ENCODE measurements at places on chromosomes 2 and 18. TPM values are rescaled to one million over a fixed set of nuclear protein-coding genes. Genes with fewer than 3 reads are reported as not detected.

GRCh38 chr2:201775326-201775725 lies 5.4 kb downstream of the ALS2 start:
- no peak for DNase-seq

DNA sequence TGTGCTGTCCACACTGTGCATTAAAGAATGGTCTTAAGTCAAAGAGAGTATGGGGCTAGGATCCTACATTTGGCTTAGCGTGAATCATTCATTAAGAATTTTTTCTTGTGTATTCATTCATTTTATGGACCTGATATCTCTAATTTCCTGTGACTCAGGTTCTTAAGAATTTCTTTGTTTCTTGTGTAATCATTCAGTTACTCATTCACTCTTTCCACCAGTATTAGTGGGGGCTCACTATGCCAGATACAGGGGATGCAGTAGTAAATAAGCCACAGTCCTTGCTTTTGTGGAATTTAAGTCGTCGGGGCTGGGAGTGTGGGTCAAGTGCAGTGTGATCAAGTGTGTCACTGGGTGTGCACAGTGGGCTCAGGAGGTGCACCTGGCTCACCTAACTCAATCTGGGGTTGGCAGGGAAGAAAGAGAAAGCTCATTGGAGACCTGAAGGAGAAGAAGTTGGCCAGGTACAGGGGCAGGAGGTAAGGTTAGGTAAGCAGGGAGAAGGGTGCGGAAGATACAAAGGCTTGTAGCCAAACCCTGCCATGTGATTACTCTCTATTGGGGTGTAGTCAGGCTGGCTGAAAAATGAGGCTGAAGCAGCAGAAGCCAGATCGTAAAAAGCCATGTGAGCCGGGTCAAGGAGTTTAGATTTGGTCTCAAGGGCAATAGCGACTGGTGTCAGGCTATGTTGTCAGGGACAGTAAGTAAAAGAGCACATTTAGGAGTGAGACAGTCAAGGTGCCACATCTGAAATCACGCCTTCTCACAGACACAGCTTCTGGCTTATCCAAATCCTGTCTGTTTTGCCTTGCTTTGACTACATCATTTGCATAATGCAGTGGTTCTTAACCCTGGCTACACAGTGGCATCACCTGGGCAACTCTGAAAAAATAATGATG lies 67.2 kb downstream of the KCTD1 start:
- DNase-seq = no peak

DNA sequence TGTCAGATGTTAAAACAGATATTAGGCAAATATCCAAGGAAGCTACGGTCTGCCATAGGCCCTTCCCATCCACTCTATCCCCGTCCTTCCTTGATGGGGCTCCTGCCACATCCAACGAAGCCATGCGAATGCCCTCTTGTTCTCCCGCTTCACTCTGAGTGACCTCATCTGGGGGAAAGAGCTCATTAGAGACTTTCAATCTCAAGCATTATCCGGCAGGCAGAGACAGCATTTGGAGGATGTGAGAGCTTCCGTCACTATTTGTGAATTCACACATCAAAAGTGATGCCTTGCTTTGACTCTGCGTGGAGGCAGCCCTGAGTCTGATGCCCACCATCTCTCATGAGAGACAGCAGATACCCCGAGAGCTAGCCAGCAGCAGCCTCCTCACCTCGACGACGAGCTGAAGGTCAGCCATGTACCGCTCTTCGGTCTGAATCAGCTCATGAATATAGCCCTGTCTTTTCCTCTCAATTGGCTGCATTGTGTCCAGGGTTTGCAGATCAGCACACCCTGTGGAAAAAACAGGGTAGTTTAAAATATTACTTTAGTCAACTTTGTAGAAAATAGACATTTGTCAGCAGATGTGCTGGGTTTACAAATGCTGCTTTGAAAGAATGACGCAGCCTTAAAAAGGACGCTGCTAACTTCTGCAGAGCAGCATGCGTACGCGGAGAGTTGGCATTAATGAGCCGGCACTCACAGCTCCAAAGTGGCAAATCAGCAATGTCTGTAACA lies 45.9 kb downstream of the FAM228A start:
- DNase-seq = no peak

DNA sequence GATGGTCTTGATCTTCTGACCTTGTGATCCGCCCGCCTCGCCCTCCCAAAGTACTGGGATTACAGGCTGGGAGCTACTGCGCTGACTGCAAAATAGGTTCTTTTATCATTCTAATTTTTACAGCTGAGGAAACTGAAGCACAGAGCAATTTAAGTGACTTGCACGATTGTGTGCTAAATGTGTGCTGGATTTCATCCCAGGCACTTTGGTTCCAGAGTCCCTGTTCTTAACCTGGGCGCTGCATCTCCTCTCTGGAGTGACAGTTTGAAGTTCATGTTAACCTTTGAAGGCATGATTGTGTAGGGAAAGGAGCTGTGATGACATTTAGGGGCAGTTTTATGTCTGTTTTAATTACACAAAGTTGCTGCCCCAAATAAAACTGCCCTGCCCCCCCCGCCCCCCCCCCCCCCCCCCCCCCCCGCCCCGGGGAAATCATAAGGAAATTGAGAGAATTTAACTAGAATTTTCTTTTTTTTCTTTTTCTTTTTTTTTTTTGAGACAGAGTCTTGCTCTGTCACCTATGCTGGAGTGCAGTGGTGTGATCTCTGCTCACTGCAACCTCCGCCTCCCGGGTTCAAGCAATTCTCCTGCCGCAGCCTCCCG lies 5.6 kb downstream of the ACSL3 start:
- DNase-seq = no peak

GRCh38 chr2:231615058-231615671 lies 22.5 kb downstream of the TEX44 start:
- DNase-seq = no peak

GRCh38 chr2:161425728-161426454 lies 9.8 kb downstream of the TBR1 start:
- no peak for DNase-seq

GRCh38 chr2:727071-727470 lies 49.9 kb upstream of the TMEM18 start:
- no peak for DNase-seq

The LCT gene
- 0.22 TPM for polyA plus RNA-seq

The C2orf42 gene
- polyA plus RNA-seq = 175 TPM

GRCh38 chr2:3379339-3379646 lies 201 bp upstream of the TRAPPC12 start:
- DNase-seq = no peak

The CRYGD gene
- polyA plus RNA-seq = 2.5 TPM

- peak; percentile 9 for DNase-seq
Observed at GRCh38 chr2:1645761-1646476, 98.4 kb downstream of the PXDN start.

All from testis (tissue), 5 donors.